ENCODE measurements at places on chromosomes 3 and 15.

GRCh38 chr15:99110581-99111320 lies 5.9 kb downstream of the SYNM start:
- no peak for DNase-seq

- DNase-seq: no peak
Observed at GRCh38 chr3:142356818-142357217, 91.0 kb downstream of the XRN1 start.

GRCh38 chr3:142947352-142947751 lies 16.1 kb downstream of the PAQR9 start:
- DNase-seq: no peak

DNA sequence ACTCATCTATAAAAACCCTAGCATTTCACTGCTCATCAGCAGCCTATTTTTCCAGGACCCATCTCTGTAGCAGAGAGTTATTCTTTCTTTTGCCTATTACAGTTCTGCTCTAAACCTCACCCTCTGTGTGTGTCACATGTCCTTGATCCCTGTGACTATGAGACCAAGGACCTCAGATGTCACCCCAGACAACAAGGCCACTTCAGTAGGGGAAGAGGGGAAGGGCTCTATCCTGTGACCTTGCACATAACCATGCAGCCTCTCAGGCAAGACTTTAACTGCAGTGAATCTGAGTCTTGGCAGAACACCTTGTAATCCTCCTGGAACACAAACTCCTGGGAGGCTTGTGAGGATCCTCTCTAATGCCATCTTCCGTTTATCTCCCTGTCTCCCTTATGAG lies 4.4 kb upstream of the ZNF589 start:
- DNase-seq: no peak

- no peak for DNase-seq
Observed at GRCh38 chr3:185332026-185332735, 30.8 kb upstream of the MAP3K13 start.

DNA sequence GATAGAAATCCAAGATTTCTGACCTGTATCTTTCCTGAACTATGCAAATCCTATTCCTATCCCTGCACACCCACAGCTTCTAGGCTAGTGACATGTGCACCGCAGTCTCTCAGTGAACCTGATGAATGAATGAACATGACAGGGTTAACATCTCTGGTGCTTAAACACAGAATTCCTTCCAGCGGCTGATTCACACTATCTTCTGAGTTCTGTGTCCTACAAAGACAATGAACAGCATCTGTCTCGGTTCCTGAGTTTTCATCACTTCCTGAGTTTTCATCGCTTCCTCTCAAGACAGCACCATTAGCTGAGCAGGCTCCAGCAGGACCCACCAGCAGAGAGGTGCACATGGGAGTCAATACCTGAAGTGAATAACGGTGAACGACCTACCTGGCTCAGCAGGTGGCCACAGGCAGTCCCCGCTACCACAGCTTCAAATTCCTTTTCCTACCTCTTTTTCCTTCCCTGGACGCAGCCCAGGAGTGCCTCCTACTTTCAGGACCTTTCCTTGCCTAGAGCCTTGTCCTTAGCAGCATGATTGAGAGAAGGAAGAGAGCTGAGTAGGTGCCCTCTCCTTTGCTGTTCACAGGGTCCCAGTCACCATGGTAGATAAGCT lies 113.5 kb downstream of the IGF2BP2 start:
- no peak for DNase-seq

GRCh38 chr15:76006136-76006778 lies 6.0 kb downstream of the NRG4 start:
- DNase-seq: no peak

DNA sequence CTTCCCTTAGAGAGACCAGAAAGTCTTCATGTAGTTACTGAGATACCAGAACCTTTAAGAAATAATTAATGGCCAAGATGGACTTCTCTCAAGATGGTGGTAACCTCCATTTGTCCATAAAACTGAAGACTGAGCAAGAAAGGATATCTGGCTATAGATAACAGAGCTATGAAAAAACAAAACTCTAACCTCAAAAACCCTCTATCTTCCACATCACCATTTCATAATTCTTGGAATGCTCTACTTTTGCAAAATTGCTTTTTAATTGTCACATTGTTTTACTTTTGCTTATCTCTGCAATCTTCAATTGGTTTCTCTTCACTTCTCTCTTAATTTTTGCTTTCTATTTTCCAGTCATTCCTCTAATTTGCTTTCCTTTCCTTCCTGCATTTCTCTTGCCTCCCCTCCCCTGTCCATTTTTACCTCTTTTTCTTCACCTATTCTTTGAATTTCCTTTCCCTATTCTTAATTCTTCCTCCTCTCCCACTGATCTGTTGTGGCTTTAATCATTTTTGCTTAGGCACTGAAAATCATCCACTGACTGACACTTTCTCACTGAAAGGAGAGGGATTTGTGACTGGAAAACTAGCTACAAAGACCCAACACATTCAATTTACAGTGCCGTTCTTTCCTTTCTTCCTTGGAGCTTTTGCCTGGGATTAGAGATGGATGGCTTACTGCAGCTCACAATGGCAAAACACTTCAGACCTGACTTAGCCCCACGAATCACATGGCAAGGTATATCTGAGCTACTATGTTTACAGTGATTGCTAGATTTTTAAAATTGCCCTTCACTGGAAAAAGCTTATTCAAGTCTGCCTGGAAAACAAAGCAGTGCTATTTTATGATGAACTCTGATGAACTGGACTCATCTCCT lies 242.8 kb downstream of the CHST2 start:
- DNase-seq: no peak

- no peak for DNase-seq
Observed at GRCh38 chr3:50314342-50314741, 8.2 kb downstream of the HYAL2 start.

DNA sequence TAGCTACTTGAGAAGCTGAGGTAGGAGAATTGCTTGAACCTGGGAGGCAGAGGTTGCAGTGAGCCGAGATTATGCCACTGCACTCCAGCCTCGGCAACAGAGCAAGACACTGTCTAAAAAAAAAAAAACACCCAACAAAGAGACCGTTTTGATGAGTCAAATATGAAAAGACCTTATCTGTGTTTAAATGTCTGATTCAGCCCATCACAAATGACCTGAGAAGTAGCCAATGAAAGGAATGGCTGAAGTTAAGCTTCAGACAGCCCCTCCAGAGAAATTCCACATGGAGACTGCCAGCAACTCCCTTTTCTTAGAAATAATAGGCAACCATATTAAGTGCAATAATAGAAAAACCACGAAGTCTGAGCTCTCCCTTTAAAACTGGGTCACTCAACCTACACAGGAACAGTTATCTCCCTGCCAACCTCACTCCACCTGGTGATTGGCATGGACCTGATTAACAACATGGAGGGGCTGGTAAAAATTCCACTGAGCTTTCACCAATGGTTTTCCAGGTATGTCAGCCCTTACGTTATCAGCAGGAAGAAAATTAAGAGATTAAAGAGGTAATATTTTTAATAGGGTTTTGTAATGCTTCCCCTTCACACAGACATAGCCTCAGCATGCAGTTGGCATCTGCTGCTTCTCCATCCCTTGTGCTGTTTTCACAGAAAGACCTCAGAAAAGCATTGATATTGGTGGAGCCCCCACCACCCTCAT lies 238.1 kb upstream of the STT3B start:
- no peak for DNase-seq

DNA sequence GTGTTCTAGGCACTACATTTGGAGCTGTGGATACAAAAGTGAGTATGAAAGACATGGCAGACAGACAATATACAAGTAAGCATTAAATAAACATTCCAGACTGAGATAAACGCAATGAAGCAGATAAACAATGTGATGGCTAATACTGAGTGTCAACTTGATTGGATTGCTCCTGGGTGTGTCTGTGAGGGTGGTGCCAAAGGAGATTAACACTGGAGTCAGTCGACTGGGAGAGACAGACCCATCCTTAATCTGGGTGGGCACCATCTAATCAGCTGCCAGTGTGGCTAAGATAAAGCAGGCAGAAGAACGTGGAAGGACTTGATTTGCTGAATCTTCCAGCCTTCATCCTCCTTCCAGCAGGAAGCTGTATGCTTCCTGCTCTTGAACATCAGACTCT lies 77.2 kb downstream of the CADPS start:
- no peak for DNase-seq

DNA sequence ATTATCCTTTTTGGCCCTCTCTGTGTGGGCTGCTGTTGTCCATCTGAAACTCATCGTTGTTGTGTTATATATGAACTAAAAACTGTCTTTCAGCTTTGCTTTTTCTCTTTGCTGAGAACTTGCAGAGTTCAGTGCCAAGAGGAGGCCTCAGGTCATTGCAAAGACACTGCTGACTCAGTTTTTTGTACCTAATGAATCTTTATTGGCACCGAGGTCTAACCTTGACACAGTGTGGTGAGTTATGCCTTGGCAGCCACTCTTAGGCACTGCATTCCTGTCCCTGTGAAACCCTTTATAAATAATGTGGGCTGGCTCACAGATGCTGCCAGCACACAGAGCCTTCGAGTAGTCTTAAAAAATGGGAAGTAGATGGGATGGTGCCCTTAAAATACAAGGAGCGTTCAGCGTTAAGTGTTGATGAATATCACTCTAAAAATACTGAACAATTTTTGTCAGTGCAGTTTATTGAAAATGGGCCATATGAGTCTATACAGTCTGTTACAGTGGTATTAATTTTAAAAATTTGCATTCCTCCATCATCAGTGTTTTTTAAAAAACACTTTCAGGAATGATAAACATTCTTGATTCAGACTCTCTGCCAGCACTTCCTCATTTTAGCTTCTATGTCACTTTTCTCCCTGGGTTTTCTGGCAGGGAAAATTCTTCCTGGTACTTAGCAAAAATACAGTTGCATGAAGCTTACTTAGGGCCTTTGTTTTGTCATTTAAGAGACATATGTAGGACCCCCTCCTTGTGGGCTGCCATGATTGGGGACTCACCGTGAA lies 234.1 kb downstream of the CACNA2D3 start:
- DNase-seq: no peak

- DNase-seq: no peak
Observed at GRCh38 chr15:100043068-100043641, 298.6 kb downstream of the ADAMTS17 start.

DNA sequence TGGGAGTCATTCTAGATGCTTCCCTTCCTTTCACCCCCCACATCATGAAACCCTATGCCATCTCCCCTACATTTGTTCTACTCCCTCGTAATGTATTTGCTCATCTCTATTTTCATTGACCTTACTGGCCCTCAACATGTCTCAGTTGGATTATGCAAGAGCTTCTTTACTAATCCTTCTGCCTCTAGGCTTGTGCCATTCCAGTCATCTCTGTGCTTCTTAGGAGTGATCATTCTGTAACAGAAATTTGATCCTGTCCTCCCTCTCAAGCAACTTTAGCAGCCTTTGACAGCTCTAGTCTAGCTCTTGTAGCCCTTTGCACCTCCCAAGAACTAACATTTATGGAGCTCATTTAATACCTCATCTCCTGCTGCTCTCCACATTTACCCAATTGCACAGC lies 64.7 kb downstream of the ISL2 start:
- no peak for DNase-seq

DNA sequence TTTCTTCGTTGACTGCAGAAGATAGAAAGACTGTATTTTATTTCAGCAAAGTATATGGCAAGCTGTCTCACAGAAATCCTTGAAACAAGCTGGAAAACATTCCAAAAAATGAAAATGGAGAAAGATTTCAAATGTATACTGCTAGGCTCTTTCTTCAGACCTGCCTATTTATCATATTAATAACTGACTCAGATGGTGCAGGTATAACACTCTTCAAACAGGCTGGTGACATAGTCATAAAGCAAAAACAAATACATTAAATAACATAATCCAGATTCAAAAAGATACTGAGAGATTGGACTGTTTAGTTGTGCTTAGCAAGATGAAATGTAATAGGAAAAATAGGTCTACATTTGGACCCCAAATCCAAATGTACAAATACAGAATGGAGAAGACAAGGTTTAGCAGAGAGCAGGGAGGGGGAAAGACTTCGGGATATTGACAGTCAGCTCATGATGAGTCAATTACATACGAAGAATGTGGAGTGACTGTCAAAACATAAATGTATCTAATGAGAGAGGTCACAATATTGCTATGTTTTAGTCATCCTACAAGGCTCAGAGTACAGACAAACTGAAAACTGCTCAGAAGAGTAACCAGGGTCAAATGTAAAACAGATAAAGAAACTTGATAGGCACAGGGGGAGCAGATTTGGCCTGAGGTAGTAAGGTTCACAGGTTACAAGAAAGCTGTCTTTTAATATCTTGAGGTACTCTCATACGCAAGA lies 88.7 kb downstream of the DMXL2 start:
- no peak for DNase-seq

DNA sequence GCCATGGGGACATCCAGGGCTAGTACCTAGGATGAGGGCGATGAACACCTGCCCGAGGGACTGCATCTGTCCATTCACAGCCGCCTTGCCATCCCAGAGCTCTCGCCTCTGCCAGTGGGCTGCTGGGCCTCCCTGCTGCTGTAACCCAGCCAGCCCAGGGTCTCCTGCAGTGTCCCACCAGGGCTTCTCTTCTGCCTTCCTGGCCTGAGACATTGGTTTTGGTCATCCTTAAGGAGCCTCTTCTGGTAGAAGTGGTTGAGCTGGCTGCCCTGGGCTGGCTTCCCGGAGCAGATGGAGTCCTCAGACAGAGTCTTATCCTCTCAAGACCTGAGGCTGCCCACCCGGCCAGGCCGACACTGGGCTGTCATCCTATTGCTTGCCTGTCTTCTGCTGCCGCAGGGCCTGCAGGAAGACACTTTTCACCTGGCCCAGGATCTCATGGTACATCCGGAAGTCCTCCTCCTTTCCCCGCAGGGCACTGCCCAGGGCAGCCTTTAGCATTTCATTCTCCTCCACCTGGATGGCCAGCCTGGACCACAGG lies 6.1 kb upstream of the HHATL start:
- no peak for DNase-seq

- no peak for DNase-seq
Observed at GRCh38 chr3:8283193-8283592, 218.4 kb upstream of the LMCD1 start.

DNA sequence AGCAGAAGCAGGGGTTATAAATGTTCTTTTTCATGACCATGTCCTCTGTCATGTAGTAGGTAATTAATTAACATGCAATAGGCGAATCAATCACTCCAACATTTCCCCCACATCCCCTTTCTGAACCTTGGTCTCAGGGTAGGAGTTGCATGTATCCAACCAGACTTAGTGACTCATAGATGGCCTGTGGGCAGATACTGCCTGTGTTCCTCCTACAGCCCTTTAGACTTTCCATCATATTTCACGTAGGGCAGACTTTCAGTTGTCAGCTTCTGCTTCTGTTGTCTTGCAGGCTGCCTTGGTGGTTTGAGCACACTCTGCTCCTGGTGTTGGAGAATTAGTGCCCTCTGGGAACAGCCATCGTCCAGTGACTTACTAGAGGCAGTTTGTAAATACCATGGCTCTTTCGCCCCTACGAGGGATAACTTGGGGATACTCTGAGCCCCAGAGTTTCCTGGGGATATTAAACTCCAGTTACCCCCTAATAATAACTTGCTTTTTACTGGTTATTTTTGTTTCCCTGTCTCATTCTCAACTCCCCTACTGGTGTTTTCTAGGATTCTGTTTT lies 244.4 kb downstream of the EDEM1 start:
- DNase-seq: no peak

Data from activated T-cell treated with anti-CD3 and anti-CD28 coated beads for 1 hour (primary cell).